ENCODE measurements at places on chromosomes 12 and 14. TPM values are rescaled to one million over a fixed set of nuclear protein-coding genes. Genes with fewer than 3 reads are reported as not detected.

Gene CMKLR1
- 4.5 TPM for polyA plus RNA-seq

Gene SLC38A2
- polyA plus RNA-seq = 91.3 TPM

Gene CLMN
- polyA plus RNA-seq = 3.1 TPM

Gene RIN3
- 16.7 TPM for polyA plus RNA-seq

Gene TUNAR
- polyA plus RNA-seq = not detected

Gene EFCAB11
- polyA plus RNA-seq = 4.8 TPM

Gene BEGAIN
- polyA plus RNA-seq = 4.9 TPM

Gene KCNJ8
- 33.8 TPM for polyA plus RNA-seq

Gene IL31
- not detected for polyA plus RNA-seq

Gene RNASE8
- polyA plus RNA-seq = not detected

Gene ESPL1
- polyA plus RNA-seq = 5.1 TPM

Gene SLC25A21
- 1.5 TPM for polyA plus RNA-seq

Gene LMO3
- polyA plus RNA-seq = 0.83 TPM

Gene PYM1
- 18.9 TPM for polyA plus RNA-seq

Gene NPAS3
- polyA plus RNA-seq = 3.8 TPM

Gene FOXN4
- 0.12 TPM for polyA plus RNA-seq
